ENCODE measurements at places on chromosomes 7 and 10.

GRCh38 chr10:93509816-93510215, 13.4 kb downstream of the CEP55 start:
- DNase-seq: no peak

GRCh38 chr10:132199268-132199853, 12.6 kb downstream of the DPYSL4 start:
- no peak for DNase-seq

GRCh38 chr10:102517553-102517952, 13.8 kb downstream of the SUFU start:
- peak; percentile 83 for DNase-seq

GRCh38 chr7:131687296-131687695, 130.9 kb upstream of the PODXL start:
- no peak for DNase-seq

DNA sequence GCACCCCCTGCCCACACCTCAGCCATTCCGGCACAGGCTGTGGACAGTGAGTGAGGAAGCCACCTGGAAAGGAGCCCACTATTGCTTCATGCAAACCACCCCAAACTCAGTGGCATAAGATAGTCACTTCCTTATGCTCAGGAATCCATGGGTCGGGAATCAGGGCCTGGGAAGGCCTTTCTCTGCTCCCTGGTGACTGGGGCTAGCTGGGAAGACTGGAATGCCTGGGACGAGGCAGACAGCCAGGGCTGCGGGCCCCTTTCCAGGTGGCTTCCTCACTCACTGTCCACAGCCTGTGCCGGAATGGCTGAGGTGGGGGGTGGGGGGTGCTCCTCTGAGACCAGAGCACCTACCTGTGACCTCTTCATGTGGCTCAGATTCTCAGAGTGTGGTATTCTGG, 74.1 kb upstream of the GRB10 start:
- no peak for DNase-seq

DNA sequence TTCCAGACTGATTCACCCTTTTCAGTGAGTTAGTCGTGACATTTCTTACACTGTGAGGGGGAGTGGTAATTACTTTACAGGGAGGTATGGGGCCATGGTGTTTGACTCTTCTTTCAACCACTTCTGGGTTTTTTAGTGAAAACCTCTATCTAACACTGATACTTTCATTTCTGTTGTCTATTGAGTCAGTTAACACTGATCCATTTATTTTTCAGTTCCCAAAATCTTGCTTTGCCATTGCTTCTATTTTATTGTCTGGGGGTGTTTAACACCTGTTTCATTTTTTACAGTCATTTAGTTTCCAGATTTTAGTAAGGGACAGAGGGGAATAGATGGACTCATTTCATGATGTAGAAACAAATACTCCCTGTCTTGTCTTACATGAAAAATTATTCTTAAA, 61.5 kb downstream of the HELLS start:
- DNase-seq: no peak

Data from iris pigment epithelial cell (primary cell).